EH (cell line): ENCODE measurements at places on chromosomes 11 and 22.
A peak's percentile ranks its signal among the peaks of the same experiment; 100 is the strongest.

GRCh38 chr11:96827164-96827563 is 437.4 kb downstream of the JRKL start:
- DNase-seq = peak; percentile 1

- peak; percentile 12 for DNase-seq
Measured at GRCh38 chr11:67158221-67158620, 39.2 kb downstream of the KDM2A start.

- DNase-seq = no peak
Measured at GRCh38 chr11:122882857-122883645, 492 bp downstream of the JHY start.

GRCh38 chr22:23071230-23072076 is 1.1 kb downstream of the GNAZ start:
- no peak for DNase-seq

- no peak for DNase-seq
Measured at GRCh38 chr11:132459736-132460135, 1072.6 kb downstream of the OPCML start.

DNA sequence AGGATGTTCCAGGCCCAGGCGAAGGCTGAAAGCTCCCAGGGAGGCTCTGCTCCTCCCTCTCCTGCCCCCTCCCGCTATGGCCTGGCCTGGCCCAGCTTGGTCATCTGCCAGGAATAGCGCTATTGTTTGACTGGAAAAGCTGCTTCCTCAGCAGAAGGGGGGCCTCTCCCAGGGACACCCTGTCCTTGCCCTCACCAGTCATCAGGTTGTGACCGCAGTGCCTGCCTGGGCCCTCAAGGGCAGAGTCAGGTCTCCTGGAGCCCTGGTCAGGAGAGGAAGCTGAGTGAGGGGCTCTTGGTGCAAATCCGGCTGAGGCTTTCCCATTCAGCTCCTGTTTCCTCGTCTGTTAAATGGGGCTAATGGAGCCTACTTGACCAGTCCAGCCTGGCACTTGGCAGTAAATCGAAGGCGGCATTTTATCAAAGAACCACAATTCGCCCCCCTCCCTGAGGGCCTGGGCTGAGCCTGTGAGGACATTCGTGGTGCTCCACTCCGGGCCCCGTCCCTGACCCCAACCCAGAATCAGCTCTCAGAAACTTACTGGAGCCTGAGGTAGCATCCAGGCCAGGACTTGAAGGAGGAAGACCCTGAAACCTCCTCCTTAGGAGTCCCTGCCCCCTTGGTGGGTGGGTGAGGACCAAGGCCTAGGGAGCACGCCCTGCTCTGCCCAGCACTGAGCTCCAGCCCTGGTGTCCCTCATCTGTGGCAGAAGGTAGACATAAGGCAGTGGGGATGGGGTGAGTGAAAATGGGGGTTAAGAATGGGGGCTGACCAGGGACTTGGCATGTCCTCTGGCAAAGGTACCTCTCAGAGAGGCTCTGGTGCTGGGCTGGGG is 2.0 kb upstream of the CASTOR1 start:
- DNase-seq = peak; percentile 68

DNA sequence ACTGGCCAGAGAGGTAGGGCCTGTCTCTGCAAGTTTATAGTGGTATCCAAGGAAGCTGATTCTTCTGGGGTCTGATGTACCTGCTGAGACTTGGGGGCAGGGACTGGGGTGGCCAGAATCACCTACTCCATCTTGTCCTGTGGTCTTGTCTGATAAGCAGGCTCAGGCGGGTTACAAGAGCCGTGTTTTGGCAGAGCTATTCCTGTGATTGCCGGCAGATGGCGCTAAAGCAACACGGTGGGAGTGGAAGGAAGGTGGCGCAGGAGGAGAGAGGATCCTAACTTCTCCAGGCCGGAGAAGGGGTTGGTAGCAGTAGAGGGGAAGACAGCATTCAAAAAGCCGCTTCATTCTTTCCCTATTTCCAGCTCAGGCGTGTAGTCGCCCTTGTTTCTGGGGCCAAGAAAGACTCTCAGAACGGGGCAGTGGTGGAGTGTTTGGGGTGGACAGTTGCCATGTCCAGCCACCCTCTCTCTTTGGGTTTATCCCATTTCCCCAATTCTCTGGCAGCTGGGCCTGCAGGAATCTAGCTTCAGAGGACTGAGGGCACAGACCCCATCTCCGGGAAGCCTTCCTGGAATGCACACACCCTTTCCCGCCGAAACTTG is 15.1 kb downstream of the CHRM1 start:
- DNase-seq = peak; percentile 79

DNA sequence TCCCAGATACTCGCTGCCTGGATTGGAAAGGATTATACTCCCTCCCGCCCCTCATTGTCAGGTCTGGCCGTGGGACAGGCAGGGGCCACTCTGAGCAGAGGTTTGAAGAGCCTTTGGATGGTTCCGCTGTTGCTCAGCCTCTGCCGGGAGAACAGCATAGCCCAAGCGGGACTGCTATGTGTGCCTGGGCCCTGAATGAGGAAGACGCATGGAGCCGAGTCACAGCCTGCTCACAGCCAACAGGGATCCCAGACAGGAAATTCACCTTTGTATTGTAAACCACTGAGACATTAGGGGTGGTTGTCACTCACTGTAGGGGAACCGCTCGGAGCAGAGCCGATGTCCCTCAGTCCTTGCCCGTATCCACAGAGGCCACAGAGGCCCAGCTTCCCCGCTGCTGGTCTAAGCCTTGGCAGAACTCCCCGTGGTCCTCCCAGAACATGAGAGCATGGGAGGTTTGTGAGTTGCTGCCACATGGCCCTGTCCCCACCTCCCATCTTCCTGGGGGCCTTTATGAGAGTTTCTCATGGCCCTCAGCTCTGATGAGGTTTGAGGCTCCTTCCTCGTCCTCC is 10.7 kb upstream of the FAM118A start:
- DNase-seq = no peak

- peak; percentile 76 for DNase-seq
Measured at GRCh38 chr22:36432592-36433317, 45.0 kb upstream of the MYH9 start.

DNA sequence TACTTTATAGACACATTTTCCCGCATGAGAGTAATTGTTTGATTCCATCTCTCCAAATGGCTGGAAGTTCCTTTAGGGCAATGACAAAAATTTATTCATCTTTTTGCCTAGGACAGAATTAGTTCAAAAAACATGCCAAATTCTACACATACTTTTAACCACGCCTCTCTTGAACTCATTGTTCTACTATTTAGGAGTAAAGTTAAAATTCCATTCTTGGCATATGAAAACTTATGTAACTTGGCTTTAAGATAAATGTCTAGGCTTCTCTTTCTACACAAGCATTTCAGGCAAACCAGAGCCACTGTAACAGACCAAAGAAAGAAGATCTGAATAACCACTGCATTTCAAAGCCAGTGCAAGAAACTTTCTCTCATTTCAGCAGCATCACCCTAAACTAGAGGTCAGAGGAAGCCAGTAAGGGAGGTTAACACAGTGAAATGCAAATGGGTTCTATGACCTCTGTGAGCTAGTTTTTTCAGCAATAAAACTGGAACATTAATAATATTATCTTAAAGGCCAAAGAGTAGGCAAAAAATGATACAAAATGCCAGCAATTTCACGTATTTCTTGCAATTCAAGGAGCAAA is 73.0 kb downstream of the RSF1 start:
- peak; percentile 71 for DNase-seq

GRCh38 chr11:133533205-133533604 is 904 bp upstream of the OPCML start:
- no peak for DNase-seq

- DNase-seq = no peak
Measured at GRCh38 chr11:122833846-122834464, 4.3 kb upstream of the CRTAM start.

DNA sequence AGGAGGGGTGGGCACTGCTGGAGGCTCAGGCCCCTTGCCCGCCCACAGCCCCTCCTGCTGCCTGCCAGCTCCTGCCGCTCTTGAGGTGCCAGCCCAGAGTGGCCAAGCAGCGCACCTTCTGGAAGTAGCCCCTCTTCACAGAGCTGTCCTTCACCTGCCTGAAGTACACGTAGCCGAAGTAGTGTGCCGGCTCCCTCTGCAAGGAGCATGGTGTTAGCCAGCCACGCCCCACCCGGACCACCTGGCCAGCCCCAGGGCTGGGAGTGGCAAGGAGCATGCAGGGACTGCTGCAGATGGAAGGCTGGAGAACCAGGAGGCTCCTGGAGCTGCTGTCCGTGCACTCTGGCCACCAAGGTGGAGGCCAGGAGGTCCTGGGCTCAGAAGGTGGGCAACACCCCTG is 9.6 kb downstream of the DENND6B start:
- no peak for DNase-seq

DNA sequence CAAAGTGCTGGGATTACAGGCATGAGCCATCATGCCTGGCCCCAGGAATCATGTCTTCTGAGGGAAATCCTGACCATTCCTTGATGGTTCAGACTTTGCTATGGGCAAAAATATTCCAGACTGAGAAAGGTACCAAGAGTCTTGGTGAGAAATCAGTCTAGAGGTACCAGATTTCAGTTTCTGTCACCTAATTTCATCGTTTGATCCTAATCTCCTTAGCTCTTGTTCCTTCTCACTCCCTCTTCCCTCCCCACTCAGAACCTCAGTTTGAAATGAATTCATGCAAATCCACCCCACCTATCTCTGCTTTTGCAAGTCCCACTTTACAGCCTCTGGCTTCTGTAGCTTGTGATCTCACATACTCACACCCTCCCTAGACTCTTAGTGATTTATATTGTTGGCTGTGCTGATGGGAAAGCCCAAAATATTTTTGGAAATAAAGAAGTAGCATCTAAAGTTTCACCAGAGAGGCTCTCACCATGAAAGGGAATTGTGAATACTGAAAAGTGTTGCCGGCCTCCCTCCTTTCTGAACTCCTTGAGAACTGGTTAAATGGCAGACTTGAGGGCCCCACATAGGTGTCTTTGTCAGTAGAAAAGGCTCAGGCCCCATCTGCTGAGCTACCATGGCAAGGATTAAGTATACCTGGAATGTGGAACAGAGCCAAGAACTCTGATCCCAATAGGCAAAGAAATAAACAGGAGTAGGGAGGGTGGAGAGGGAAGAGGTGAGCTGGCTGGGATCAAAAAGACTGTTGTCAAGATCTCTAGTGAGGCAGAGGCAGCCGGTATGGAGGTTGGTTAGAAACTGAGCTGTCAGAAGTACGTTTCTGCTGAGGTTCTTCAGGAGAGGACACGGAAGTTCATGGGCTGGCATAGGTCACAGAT is 190.5 kb upstream of the MTMR2 start:
- DNase-seq = no peak

GRCh38 chr22:28989484-28989883 is 72.1 kb downstream of the C22orf31 start:
- DNase-seq = no peak

- peak; percentile 44 for DNase-seq
Measured at GRCh38 chr11:23021287-23021863, 161.1 kb upstream of the CCDC179 start.

- DNase-seq = no peak
Measured at GRCh38 chr11:119580081-119580480, 148.9 kb downstream of the NECTIN1 start.

GRCh38 chr22:46373921-46374662 is 38.6 kb downstream of the TRMU start:
- no peak for DNase-seq

- no peak for DNase-seq
Measured at GRCh38 chr22:45376009-45376408, 37.4 kb downstream of the SMC1B start.

- peak; percentile 7 for DNase-seq
Measured at GRCh38 chr11:125373426-125374391, 122.4 kb downstream of the FEZ1 start.

GRCh38 chr11:1834062-1834610 is 654 bp upstream of the SYT8 start:
- no peak for DNase-seq

DNA sequence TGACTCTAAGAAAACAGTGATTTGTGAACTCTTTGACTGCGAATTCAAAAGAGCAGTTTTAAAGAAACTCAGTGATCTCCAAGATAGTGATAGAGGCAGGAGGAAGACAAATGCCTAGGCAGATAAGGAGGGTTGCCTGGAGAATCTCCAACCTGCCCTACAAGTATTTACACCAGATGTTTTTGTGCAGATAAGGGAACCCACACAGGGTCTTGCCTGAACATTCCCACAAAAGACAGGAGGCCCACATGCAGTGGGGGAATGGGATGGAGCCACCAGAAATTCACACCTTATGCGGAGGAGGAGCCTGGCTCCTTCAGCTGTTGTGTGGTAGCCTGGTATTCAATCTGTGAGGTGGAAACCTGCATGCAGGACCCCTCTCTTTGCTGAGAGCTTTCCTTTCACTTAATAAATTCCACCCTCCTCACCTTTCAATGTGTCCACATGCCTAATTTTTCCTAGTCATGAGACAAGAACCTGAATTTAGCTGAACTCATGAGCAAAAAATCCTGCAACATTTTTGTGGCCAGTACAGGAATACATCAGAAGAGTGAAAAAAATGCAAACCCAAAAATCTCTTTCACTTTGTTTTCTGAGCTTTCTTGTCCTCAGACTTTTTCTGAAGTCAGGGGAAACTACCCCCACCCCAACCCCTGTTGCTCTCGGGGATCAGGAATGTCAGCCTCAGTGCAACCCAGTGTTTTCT is 8.1 kb upstream of the GLYAT start:
- DNase-seq = peak; percentile 25

GRCh38 chr11:127521413-127521812 is 520.8 kb upstream of the KIRREL3 start:
- DNase-seq = peak; percentile 64

DNA sequence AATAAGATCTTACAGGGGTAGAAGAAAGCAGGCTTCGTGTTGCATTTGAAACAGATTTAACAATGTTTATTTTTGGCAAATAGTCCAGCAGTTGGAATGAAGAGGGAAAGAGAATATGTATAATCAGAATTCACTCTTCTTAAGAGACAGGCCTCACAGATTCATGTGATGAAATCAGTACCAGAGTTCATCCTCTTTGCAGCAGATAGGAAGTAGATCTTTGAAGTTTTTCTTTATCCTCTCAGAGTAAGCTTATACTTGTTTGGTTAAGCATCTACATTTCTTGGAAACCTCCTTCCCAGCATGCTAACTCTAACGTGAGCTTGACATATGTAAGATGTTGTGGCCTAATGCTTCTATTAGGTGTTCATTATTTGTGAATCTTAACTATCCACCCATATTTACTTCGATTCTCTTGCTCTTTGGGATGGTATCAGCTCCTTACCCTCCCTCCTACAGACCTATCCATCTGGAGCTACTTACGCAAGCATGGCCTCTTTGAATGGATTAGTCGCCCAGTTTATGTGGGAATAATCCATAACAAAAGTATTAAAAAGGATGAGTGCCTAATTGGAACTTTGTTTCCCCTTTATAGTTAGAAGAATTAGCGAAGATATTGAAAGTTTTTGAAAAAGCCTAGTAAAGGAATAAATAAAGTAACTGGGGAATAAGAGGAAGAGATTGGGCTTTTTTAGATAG is 80.1 kb downstream of the PRMT3 start:
- DNase-seq = peak; percentile 8

GRCh38 chr22:48076008-48076407 is 1313.6 kb downstream of the TBC1D22A start:
- no peak for DNase-seq

- DNase-seq = peak; percentile 66
Measured at GRCh38 chr22:31681349-31682345, 19.6 kb upstream of the PISD start.

GRCh38 chr11:61027141-61027840 is 55.8 kb downstream of the CD6 start:
- DNase-seq = no peak

GRCh38 chr11:32940865-32941264 is 48.3 kb downstream of the QSER1 start:
- no peak for DNase-seq
